Stimulated activated CD4-positive, alpha-beta T cell treated with anti-CD3 and anti-CD28 coated beads, Interleukin-1b, Interleukin-23, amount 100 ng/mL, for 1 hour (primary cell): ENCODE measurements at places on chromosomes 12 and 14.

DNA sequence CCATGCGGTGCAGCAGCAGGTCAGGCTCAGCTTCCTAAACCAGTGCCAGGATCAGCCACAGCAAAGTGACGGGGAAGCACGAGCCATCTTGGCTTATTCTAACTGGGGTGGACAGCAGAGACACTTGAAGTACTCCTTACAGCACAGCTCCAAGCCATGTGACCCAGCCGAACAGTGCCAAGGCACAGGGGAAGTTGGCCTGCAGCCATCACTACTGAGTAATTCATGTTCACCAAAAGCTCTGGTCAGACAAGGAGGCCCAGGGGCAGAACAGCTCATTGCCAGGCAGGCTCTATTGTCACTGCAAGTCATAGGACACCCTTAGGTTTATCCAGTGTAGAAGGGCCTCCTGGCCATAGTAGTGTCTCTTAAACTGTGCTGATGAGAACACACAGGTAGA lies 23.4 kb upstream of the SLC35F4 start:
- no peak for DNase-seq

DNA sequence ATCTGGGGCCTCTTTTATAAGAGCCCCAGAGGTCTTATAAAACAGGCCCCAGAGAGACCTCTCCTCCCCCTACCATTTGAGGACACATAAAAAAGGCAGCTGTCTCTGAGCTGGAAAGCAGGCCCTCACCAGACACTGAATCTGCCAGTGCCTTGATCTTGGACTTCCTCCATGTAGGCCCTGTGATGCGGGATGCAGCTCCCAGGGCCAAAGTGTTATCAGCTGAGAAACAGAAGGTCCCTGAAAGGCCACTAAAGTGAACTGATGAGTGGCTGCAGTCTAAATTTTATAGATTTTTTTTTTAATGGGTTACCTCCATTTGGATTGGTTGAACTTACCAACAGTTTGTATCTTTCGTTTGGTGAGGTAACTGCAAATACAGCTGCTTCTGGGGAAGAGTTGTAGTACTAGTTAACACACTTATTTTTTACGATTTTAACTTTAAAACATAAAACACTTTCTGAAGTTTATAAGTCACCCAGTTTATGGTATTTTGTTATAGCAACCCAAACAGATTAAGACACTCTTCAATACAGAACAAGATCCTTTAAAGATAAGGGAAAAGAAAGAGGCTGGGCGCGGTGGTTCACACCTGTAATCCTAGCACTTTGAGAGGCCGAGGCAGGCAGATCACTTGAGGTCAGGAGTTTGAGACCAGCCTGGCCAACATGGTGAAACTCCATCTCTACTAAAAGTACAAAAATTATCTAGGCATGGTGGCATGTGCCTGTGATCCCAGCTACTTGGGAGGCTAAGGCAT lies 5.6 kb upstream of the GUCY2C start:
- DNase-seq, result no peak

DNA sequence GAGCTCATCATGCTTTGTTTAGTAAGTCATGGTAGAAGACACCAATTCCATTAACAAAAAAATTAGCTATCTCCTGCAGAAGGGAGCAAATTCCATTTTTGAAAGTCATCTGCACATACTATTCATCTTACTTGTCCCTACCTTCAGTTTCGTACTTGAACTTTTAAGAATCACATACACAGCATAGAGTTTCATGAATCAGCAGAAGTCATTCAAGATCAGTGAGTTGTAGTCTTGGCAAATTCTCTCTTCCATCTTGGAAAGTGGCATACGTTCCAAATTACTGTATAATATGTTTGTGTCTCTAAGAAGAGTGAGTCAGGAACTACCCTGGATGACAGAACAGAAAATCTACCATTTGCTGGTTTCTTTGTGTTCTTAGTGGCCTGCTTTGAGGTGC lies 14.1 kb downstream of the VRK1 start:
- no peak for DNase-seq

GRCh38 chr12:94149781-94150239 lies 1.4 kb downstream of the PLXNC1 start:
- DNase-seq, result no peak

- DNase-seq, result no peak
These were observed 86.1 kb downstream of the NCOR2 start for GRCh38 chr12:124481257-124481750.

DNA sequence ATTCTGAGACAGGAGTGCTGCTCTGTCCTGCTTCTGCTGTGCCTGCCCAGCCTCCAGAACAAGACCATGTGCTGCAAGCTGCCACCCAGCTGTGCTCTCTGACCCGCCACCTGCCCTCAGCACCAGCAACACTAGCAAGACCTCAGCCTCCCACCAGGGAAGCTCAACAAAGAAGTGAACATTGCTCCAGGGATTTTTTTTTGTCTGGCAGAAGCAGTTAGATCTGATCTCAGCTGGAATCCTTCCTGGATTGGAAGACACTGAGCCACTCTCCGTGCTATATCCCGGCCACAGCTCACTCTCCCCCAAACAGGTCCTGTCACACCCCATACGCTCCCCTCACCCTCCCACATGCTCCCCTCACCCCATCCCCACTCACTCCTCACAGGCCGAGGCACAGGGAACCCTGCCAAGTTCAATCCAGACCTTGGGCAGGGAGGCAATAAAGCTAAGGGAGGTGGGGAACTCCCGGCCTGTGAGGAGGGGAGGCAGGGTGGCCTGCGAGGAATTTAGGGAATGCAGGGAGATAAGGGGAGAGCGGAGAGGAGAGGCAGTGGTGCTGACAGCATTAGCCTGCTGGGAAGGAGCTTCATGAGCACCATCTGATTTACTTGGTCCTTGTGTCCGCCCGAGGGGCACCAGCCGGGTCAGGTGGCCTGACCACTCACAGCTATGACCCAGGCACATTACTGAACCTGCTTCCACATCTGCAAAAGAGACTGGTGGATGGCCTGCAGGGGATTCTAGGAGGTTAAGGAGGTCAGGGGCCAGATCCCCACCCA lies 29.7 kb downstream of the CCDC85C start:
- DNase-seq, result no peak

DNA sequence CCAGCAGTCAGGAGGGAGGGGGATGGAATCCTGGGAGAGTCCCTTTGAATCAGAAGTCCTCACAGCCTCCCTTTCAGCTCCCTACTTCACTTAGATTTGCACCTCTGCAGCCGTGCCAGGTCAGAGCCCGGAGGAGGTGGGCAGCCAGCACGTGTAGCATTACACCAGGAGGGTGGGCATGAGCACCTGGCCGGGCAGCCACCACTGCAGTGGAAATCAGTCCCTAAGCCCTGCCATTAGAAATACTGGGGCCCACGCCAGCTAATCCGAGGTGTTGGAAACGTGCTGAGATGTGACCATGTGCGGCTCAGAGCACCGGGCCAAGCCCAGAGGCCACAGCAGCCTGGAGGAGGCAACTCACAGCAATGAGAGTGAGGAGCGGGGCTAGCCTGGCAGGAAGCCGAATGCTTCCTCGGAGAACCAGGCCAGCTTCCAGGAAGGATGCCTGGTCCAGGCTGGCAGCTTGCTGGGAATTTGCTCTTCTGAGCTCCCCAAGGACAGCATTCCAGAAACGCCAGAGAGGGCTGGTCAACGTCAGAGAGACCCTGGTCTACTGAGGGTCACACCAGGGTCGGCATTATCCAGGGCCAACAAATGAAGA lies 9.4 kb upstream of the CACNA2D4 start:
- DNase-seq, result no peak

DNA sequence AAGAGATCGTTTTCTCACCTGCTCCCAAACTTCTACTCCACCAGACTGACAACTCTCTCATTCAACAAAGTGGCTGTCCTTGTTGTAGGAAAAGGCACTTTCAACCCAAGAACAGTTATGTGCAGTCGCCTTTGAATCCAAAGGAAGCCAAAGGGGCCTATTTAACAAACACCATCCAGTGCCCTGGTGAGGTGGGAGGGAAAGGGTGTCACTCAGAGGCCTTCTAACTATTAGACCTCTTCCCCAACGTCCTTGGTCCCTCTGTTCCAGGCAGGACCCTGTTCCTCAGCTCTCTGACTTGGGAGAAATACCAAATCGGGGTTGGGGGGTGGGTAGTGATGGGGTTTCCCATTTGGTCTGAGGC lies 3.2 kb downstream of the SIX4 start:
- DNase-seq, result no peak

GRCh38 chr12:72017054-72017651 lies 78.5 kb downstream of the TPH2 start:
- DNase-seq, result peak; percentile 35

GRCh38 chr14:54627540-54628363 lies 60.8 kb downstream of the SAMD4A start:
- DNase-seq, result no peak

GRCh38 chr12:84793558-84794367 lies 118.8 kb downstream of the SLC6A15 start:
- DNase-seq, result no peak

DNA sequence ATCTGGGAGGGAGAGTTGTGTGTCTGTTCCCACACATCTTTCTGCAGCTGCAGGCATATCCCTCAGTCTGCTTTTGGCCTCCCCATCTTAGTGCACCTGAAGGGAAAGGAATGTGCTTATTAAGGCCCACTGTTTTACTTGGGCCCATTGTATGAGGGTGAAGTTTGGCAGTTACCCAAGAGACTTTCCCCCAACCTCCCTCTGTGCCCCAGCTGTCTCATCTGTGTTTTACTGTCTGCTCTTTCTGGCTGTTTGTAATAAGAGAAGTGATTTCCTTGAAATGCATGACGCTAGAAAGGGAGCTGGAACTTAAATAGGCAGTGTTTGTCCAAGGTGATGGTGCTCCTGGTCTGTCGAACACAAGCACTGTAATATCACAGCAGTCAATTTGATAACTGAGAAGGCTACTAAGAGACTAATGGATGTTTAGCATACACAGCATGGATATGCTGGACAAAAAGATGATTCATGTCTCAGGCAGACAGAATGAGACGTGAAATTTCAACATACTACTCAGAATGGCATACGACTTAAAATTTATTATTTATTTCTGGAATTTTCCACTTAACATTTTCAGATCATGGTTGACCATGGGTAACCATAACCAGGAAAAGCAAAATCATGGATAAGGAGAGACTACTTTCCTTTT lies 43.6 kb downstream of the FSCB start:
- no peak for DNase-seq

DNA sequence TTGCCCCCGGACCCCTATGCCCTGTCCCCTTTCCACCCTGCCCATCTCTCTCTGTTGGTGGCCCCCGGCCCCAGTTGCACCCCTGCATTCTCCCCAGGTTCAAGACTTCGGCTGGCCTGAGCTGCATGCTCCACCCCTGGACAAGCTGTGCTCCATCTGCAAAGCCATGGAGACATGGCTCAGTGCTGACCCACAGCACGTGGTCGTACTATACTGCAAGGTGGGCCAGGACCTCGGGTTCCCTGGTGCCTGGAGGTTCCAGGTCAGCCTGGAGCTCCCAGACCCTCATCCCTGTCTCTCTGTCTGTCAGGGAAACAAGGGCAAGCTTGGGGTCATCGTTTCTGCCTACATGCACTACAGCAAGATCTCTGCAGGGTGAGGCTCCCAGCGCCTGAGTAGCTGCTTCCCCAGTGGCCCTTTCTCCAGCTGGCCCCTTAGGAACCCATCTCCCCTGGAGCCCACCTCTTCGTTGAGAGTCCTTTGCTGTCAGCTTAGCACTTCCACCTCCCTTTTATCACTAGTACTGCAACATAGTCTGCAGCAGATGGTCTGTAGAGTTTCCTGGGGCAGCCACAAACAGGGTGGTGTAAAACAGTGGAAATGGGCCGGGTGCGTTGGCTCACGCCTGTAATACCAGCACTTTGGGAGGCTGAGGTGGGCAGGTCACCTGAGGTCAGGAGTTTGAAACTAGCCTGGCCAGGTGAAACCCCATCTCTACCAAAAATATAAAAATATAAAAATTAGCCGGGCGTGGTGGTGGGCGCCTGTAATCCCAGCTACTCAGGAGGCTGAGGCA lies 5.8 kb downstream of the TNS2 start:
- no peak for DNase-seq

DNA sequence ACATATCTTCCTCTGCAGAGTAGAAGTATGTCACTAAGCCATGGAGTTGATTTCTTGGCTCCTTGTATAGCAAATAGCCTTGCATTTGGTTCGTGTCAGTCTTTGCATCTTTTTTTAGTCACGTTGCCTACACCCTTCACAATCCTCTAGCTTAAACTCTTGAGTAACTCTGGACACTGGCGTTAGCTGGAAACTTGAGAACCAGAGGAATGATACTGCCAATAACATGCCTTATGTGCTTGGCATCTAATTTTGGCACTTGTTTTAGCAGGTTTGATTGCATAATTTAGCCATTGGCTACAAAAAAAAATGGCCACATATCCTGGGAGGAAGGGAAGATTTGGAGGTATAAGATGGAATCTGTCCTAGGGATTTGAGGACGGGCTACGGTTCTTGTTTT lies 136.2 kb downstream of the ETV6 start:
- no peak for DNase-seq

DNA sequence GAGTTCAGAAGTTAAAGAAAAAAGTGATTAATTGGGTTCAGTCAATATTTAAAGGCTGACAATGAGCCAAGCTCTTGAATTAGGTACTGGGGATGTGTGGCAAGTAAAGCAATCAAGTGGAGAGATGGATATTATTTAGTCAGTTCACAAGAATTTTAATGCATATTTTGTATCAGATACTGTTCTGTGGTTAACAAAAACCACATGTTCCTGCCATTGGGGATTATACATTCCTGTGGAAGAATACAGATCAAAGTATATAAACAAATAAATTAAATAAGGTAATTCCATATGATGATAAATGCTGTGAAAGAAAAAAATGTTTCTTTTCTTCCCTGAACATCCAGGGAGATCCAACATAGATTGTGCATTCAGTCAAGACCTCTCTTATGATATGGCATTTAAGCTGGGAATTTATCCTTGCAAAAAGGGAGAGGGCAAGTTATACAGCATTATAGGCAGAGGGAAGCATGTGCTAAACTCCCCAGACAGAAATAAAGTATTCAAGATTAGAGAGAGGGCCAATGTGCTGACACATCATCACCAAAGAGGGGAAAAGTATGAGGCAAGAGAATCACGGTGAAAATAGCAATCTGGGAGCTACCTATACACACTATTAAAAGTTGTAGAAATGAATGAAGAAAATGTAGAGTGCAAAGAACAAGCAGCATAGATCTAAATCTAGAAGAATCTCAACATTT lies 17.6 kb upstream of the A2M start:
- no peak for DNase-seq

GRCh38 chr14:33210311-33210710 lies 271.6 kb downstream of the NPAS3 start:
- no peak for DNase-seq

DNA sequence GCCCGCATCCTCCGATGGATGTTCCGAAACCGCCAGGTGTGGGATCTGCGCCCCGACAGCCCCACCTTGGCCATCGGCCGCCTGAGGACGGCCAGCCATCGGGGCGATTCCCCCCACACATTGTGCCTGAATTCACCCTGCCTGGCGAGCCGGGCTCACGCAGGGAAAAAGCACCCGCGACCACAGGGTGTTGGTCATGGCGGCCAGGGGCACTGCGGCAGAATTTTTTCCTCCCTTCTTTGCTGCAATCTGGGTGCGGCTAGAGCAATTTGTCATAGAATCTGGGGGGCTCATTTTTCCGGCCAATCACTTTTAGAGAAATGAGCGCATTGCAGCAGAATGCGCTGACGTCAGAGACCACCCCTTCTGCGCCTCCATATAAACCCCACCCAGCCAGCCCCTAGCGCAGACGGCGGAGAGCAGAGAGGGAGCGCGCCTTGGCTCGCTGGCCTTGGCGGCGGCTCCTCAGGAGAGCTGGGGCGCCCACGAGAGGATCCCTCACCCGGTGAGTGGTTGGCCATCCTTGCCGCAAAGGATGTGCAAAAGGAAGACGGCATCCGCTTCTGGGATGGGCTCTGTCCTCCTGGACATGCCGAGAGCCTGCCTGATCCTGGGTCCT lies at the start of gene MEG3:
MEG3 (plus strand) TSS at position 406 of the 619 bp plus-strand sequence.
- DNase-seq, result no peak

GRCh38 chr14:97306760-97307246 lies 509.6 kb downstream of the VRK1 start:
- DNase-seq, result no peak
